ENCODE measurements at places on chromosomes 2 and 18. TPM values are rescaled to one million over a fixed set of nuclear protein-coding genes. Genes with fewer than 3 reads are reported as not detected.

DNA sequence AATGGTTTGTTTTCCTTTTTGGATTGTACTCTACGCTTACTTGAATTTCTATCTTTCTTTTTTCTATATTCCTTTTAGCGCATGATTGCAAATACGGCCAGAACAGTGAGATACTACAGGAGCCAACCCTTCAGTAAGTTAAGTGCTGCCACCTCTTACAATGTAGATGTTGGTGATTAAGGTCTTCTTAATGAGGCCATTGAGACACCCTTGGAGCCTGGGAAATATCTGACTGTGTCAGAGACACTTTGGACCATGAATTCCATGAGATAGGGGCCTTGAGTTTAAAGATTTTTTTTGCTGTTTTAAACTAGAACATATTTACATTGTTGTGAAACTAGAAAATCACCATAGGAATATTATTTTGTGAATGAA is 27.1 kb upstream of the MAP3K20 start:
- no peak for DNase-seq
- peaks cover 16% of the 10 kb centered on the region for H3K4me1 ChIP-seq
- H3K27me3 ChIP-seq = no peaks in the 10 kb centered on the region
- H3K4me3 ChIP-seq = no peak overlapping the region
- no peaks in the 10 kb centered on the region for H3K36me3 ChIP-seq

GNLY gene
- 21.5 TPM for total RNA-seq

GRCh38 chr2:146278881-146279280 is 1565.9 kb upstream of the ACVR2A start:
- no peaks in the 10 kb centered on the region for H3K36me3 ChIP-seq
- no peak overlapping the region for H3K4me3 ChIP-seq
- H3K27ac ChIP-seq = no peak overlapping the region
- no peak for DNase-seq

DNA sequence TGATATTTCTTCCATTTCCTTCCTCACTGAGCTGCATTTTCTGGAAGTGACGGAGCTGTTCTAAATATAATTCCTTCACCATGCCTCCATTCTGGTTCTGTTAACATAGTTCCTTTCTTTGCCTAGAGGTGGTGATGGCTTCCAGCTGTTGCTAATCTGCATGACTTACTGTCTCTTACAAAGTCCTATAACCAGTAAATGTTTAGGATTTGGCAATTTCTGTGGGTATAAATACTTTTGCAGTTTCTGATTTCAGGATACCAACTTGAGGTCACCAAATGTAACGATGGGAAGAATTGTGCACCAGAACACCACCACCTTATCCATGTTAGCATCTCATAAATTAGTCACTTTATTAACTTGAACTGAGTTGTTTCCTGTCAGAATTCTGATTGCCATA is 101.7 kb upstream of the FN1 start:
- no peak overlapping the region for H3K27ac ChIP-seq
- no peak for DNase-seq

DNA sequence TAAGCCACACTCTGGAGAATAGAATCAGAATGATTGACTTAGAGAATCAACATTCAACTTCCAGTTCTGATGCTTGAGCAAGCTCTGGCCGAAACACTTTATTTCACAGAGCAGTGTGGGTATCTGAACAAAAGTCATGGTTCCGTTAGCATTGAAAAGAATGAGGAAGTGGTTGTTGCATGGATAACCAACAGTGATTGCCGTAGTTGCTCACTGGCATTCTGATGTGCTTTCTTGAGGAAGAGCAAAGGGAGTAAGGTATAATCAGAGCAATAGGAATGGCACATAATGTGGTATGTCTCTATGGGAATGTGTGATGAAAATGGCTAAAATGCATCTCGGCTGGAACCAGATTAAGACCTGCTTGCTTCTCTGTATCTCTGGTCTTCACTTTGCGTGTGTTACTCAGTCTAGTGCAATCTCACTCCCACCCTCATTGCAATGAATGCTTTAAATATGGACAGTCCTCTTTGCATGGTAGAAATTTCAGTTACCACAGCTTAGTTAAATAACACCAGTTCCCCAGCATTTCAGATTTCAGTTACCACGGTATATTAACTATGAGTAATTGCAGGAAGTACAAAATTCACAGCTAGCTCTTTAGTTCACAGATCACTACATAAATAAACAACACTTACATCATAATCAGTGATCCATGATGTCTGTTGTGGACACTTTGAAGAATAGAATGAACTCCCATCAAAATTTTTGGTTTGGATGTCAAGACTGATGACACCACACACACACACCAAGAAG is 7.8 kb upstream of the RAB12 start:
- DNase-seq = no peak
- no peaks in the 10 kb centered on the region for H3K36me3 ChIP-seq
- peaks cover 3% of the 10 kb centered on the region for H3K4me1 ChIP-seq
- H3K27ac ChIP-seq = no peak overlapping the region
- no peak overlapping the region for H3K4me3 ChIP-seq
- no peaks in the 10 kb centered on the region for H3K27me3 ChIP-seq

MAP3K19 gene
- 7.2 TPM for total RNA-seq

Measured in lower lobe of right lung (tissue), 2 donors.